ENCODE measurements at places on chromosomes 6 and 20.

DNA sequence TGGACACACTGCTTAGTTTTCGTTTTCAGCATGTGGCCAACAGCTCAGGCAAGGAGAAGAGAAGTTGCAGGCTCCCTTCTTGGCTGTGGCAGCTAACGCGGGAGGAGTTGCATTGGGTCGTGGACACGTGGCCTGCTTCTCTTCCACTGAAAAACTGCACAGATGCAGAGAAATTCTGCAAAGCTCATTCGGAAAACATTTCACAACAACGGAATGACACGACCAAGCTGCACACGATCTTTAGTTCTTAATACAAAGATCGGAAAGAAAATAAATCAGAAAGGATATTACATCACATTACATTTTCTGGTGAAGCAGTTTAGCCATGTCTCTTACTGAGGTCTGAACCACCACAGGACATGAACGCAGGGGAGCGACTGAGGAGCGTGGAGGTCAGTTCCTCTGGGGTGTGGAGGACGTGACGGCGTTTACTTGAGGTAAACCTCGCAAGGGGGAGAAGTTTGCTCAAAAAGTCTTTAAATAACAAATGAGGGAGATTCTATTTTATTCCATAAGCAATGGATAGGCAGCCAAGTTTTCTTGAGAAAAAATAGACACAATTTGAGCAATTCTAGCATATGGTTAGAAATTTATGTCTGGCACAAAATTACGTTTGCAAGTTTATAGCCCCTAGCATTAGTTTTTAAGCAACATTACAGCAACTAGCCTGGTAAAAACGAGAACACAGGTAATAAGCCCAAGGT is 178.3 kb downstream of the THBS2 start:
- no peak for DNase-seq

- DNase-seq: no peak
Observed at GRCh38 chr6:83757021-83757420, 48.1 kb upstream of the SNAP91 start.

DNA sequence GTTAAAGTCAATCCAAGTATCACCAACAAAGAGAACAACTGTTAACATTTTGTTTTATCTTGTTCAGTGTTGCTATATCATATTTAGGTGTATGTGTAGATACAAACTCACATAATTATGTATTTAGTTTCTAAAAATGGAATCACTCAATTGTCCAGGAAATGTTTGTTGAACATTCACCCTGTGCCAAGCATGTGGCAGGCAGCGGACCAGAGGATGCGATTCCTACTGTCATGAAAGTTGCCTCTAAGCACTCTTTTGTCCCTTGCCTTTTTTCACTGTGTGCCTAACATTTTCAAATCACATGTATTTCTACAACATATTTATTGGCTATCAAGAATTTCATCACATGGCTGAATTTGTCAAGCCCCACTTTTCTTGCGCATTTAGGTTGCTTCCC is 16.9 kb upstream of the TGM2 start:
- DNase-seq: no peak

DNA sequence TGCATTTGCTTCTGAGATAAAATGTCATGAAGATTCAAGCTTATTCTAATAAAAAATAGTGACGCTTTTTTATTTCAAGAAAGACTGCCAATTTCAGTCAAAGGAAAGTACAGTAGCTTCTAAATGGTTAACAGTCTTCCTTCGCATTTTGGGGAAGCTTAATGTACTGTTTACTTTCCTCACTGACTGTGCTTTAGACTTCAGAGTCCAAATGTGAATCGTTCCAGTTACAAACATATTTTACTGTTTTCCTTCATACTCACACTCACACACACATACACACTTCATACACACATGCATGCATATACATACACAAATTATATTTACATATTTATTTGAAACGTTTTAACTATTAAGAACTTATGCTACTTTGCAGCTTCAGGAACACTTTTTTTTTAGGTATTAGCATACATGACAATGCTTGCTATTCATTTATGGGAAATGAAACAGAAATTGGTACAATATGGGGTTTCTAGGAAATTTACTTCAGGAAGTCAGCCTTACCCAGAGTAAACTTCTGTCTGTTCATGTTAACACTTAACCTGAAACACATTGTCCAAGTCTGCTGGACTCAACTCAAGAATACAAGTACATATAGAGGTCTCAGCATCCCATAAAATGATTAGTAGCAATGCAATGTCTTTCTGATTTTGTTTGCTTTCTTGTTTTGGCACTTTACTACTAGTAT is 145.4 kb downstream of the RPS12 start:
- no peak for DNase-seq
